IMR-90 (cell line): ENCODE measurements at places on chromosomes 5 and 9. TPM values are rescaled to one million over a fixed set of nuclear protein-coding genes. Genes with fewer than 3 reads are reported as not detected.

DNA sequence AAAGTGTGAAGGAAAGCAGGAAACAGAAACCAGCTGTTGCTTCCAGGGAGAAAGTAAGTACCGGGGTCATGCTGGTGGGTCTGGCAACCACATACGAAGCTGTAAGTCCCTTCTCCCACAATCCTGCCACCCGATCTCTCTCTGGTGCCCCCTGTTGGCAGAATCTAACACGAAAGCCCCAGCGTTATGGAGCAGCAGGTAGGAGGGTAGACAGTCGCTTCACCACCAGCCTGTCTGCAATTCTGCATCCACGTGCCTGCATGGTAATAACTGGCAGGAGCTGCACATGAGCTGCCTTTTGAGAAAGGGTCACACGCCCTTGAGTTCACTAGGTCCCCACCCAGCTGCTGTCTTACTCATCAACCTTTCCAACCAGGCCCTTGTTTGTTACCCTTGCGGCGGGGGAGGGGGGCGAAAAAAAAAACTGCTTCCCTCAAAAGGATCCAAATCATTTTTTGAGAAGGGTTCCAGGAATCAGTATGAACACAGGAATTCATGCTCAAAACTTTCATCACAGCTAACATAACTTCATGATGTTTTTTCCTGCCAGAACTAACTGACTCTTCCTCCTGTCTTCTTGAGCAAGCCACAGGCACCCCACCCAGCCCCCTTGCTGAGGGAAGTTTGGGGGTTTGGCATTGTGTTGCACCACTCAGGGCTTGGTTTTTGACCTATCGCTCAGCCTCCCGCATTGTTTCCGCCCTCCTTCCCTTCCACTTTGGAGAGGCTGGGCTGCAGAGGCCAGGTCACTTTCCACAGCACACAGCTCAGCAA, 19.6 kb upstream of the TMEM252 start:
- peak; percentile 84 for DNase-seq

CER1 gene
- not detected in 2 replicates for total RNA-seq

GNAQ gene
- 50.7 and 63.6 TPM in 2 replicates for total RNA-seq

- DNase-seq: peak; percentile 48
Observed at GRCh38 chr5:100668511-100668910, 133.3 kb downstream of the FAM174A start.

NDST1 gene
- 30.3 and 30.5 TPM in 2 replicates for total RNA-seq

PCDHGA12 gene
- 8.8 and 9.7 TPM in 2 replicates for total RNA-seq

C9orf50 gene
- not detected in 2 replicates for total RNA-seq

- DNase-seq: peak; percentile 46
Observed at GRCh38 chr5:173535166-173535975, 81.1 kb downstream of the BOD1 start.

GRCh38 chr9:109156708-109157107, 10.3 kb downstream of the FRRS1L start:
- no peak for DNase-seq

MUSK gene
- under 0.01 and 0.18 TPM in 2 replicates for total RNA-seq

GRCh38 chr5:40669606-40670390, 9.9 kb upstream of the PTGER4 start:
- DNase-seq: no peak

GDA gene
- total RNA-seq: not detected in 2 replicates

DNA sequence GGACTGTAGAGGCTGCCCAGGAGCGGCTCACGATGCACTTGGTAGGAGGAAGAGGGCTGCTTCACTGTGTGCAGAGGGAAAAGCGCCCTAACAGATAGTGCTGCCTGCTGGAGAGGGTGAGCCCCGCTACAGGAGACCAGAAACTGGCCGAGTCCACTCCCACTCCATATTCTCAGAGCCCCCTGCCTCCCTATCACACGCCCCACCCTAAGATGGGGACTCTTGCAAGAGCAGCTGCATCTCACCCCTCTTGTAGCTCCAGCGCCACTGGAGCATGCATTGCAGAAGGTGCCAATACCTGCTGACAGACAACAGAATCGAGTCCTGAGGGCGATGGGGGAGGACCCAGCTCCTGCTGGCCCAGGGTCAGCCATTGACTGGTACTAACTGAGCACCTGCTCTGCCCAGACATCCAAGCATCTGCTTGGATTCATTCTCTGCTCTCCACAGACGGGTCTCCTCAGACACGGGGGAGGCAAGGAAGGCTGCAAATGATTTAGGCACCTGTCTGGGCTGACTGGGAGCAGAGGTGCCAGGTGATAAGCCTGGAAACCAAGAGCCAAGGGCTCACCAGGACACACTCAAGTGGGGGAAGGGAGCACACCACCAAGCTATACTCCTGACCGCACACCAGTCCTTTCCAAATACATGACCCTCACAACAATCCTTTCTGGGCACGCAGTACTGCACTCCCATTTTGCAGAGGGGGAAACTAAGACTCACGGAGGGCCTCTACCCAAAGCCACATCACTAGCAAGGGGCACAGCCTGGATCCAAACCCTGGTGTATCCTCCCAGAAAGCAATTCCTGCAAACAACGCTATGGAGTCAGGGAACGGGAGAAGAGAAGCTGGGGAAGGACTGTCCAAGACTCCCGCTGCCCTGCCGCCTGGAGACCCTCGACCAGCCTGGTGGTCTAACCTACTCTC, 1.6 kb downstream of the BICD2 start:
- no peak for DNase-seq

DNA sequence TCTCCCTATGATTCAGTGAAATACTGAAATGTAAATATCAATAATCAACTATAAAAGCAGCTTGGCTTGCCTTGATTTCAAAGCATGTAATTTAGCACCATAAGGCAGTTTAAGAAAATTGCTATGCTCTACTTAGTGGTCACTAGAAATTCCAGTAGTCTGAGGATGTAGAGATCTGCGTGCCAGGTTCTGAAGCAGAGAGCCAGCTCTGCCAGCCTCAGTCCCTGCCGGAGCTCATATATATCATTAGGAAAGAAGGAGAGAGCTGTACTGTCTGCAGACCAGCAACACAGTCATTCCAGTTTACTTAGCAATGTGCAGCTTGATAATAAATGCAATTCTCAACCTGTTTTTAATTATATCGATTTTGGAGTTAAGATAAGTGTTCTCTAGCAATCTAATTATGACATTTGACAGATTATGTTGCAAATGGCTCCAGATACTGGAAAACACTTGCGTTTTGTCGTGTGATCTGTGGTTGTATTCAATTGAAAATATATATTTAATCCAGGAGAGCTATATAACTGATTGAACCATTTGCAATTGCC, 540.5 kb downstream of the CTNND2 start:
- no peak for DNase-seq

GRCh38 chr5:16568875-16569580, 47.8 kb downstream of the RETREG1 start:
- no peak for DNase-seq

GRCh38 chr5:18745988-18746615, 1111.8 kb downstream of the TAF11L14 start:
- DNase-seq: no peak

GRCh38 chr5:113806904-113807303, 293.4 kb downstream of the YTHDC2 start:
- DNase-seq: peak; percentile 4

DNA sequence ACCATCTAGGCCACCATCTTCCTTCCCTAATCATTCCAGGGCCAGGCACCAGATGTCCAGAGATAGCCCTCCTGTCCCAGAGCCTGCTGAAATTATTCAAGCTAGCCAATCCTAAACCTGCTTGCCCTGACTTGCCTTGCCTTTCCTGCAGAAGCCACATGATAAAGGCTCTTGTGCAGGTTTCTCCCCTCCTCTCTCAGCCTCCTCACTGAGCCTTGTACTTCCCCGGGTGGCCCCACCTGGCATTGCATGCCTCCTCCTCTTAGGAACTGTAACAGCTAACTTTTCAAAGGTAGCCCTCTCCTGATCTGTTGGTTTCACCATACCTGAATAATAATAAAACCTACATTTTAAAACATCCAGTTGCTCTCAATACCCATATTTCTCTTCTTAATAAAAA, 42.6 kb downstream of the DIRAS2 start:
- no peak for DNase-seq

ZNF454 gene
- total RNA-seq: under 0.01 and 0.18 TPM in 2 replicates

FBXL7 gene
- total RNA-seq: 4.1 and 4.4 TPM in 2 replicates

LAMC3 gene
- under 0.01 TPM in 1 of 2 replicates, not detected in the other for total RNA-seq

TMEM174 gene
- not detected in 2 replicates for total RNA-seq

TCF7 gene
- total RNA-seq: 0.83 and 1.3 TPM in 2 replicates

QRFP gene
- not detected in 2 replicates for total RNA-seq

DNA sequence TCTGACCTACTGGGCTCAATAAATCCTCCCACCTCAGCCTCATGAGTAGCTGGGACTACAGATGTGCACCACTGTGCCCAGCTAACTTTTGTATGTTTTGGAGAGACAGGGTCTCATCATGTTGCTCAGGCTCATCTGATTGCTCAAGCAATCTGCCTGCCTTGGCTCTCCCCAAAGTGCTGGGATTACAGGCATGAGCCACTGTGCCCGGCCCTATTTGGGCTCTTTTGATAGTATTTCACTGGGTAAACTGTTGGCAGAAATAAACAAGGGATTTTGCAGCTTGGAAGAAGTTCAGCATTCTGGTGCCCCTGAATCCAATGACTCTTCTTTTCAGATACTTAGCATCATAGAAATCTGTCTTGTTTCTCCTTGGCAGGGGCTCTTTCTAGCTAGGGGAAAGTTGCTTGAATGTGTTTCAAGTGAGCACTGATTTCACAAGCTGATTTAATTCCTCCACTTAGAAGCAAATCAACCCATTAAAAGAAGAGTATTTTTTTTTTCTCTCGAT, 146.8 kb downstream of the PAPPA start:
- no peak for DNase-seq

SHISAL2B gene
- total RNA-seq: not detected in 2 replicates

GRCh38 chr9:98807070-98807813, at the start of gene GALNT12:
Gene GALNT12, plus strand, starts transcription at chr9:98807670. Its CDS starts 29 bp downstream, at chr9:98807699.
- no peak for DNase-seq

DNA sequence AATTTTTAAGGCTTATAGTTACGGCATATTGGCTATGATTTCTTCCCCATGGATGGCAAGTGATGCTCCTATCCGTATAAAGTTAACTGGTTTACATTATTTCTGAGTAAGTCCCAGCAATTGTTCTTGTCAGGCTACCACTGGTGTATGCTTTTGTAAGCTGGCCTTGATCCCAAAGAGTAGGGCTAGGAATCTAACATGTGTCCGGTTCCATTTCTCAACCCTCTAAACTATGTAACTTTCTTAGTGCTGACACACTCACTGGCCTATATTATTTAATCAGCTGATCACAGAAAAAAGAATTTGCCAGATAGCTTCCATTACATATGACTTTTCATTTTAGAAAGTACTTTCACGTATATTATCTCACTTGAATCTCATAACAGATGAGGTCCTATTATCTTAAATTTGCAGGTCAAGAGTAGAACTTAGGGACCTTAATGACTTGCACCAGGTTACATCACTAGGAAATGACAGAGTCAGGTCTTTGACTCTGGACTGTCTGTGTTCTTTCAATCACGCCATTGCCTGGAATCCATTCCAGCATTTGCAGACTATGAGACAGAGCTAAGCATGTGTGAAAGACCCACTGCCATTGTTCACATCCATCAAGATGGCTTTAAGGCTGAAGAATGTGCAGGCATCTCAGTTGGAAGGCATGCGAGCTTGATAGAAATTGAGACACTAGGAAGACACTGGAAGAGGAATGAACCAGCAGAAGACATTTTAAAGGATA, 362.9 kb downstream of the ARRDC3 start:
- peak; percentile 63 for DNase-seq

GRCh38 chr9:124474151-124474550, 23.9 kb downstream of the ADGRD2 start:
- no peak for DNase-seq
